ENCODE measurements at places on chromosomes 3 and 15.
A peak's percentile ranks its signal among the peaks of the same experiment; 100 is the strongest.

GRCh38 chr3:45381168-45381852 lies 7.1 kb upstream of the LARS2 start:
- no peak for DNase-seq

DNA sequence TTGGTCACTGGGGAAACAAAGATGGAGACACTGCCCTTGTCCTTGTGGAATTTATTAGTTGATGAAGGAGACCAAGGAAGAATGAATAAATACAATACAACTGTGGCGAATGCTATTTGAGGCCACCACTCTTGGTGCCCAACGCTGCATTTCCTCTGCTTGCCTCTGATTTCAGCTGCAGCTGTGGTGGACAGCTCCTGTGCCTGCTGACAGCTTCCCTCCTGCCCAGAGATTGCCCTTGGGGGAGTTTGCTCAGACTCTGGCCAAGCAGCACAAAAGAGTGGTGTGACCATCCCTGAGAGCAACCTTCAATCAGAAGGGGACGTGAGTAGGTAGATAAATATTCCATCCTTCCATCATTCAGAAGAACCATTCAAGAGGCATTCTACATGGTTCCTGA lies 64.6 kb upstream of the FHIT start:
- no peak for DNase-seq

- DNase-seq, result no peak
Measured at GRCh38 chr3:31996195-31996594, 14.6 kb downstream of the ZNF860 start.

- DNase-seq, result no peak
Measured at GRCh38 chr15:95812491-95812890, 518.0 kb upstream of the NR2F2 start.

GRCh38 chr15:90071220-90071807 lies 31.0 kb downstream of the IDH2 start:
- DNase-seq, result peak; percentile 83

- DNase-seq, result no peak
Measured at GRCh38 chr3:39541917-39542329, 74.4 kb downstream of the MOBP start.

- DNase-seq, result no peak
Measured at GRCh38 chr3:57586778-57587177, 10.4 kb downstream of the ARF4 start.

- no peak for DNase-seq
Measured at GRCh38 chr3:48642605-48643004, 7.3 kb upstream of the SLC26A6 start.

- DNase-seq, result no peak
Measured at GRCh38 chr3:100185847-100186246, 71.5 kb upstream of the FILIP1L start.

DNA sequence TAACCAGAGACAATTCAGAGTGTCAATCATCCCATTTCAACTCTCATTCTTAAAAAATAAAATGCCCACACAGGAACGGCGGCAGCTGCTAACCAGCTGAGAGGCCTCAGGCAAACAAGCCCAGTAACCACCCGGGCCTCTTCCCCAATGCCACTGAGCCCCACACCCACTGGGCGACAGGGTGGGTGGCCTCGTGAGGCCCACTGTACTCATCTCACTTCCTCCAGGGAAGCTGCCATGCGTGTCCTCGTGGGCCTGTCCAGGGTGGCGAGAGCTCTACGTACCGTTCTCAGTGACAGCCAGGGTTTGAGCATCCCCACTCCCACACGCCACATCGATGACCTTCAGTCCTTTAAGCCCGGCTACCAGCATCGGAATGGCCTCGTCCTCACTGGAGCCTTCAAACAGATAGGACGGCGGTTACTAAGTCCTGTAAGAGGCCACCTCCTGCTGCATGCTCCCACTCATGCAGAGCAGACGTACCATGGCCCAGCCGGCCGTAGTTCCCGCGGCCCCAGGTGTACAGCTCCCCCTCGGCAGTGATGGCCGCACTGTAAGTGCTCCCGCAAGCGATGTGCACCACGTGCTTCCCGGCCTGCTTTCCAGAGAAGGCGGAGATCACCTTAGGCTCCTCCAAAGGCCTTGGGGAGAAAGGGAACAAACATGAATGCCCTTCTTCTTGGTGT lies 56.5 kb downstream of the HERC2 start:
- no peak for DNase-seq

DNA sequence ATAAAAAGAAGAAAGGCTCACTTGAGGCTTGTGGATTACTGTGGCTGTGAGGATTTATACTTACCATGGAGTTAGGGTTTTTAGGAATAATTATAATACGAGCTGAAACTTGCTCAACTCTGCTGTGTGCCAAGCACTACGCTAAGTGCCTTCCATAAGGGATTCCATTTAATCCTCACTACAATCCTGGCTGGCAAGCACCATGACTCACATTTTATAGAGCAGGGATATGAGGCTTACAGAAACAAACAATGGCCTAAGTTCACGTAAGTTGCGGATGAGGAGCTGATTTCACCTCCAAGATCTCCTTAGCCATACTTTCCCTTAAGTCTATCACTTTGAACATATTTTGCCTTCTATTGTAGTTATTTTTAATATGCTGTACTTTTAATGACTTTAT lies 43.9 kb upstream of the ARL8B start:
- DNase-seq, result no peak

DNA sequence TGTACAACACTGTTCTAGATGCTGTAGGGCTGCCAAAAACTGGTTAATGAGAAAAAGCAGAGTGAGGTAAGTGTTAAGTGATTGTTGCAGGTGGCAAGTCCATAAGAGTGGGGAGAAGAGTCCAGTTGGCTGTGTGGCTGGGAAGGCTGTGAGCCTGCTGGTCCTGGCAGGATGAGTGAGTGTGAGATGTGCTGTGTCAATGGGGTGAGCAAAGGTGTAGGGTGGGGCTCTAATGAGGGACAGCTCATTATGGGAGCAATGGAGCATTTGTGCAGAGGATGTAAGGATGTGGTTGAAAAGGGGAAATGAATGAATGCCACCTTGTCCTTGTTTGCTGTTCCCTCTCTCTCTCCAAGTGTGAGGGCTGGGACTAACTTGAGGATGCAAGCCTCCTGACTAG lies 145.3 kb upstream of the ROPN1 start:
- no peak for DNase-seq

- no peak for DNase-seq
Measured at GRCh38 chr3:2372306-2372705, 273.6 kb downstream of the CNTN4 start.

GRCh38 chr15:101447168-101447533 lies 42.4 kb downstream of the PCSK6 start:
- DNase-seq, result no peak

DNA sequence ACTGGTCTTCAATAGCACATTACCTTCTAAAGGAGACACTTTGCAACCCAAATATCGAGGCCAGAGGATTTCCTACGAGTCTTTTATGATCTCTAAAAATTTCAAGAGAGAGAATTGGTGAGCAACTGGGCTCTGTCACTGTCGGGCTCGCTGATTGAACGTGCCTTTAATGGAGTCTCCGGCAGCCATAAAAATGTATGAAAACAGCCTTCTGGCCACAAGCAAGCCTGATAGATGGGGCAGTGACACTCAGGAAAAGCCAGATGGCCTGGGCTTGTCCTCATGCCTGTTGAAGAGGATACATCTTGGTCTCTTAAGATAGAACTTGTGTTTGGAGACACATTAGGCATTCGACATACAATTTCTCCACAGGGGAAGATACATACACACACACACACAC lies 419.5 kb upstream of the PROK2 start:
- DNase-seq, result no peak

DNA sequence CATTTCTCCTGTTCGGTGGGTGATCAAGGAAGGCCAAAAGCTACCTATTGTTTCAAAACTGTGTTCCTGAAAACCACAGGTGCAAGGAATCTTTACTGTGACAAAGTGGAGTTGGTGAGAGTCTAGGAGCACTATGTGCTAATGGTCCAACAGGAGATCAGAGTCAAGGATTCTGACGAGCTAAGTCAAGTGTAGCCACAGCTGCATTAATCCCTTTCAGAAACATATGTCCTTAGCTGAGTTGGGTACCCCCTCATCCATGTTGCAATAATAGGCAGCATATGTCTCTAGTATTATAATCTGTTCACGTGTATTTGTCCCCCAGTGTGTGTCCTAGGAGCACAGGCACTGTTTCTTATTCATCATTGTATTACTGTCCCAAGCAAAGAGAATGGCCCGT lies 1.7 kb downstream of the VPS39 start:
- DNase-seq, result no peak

DNA sequence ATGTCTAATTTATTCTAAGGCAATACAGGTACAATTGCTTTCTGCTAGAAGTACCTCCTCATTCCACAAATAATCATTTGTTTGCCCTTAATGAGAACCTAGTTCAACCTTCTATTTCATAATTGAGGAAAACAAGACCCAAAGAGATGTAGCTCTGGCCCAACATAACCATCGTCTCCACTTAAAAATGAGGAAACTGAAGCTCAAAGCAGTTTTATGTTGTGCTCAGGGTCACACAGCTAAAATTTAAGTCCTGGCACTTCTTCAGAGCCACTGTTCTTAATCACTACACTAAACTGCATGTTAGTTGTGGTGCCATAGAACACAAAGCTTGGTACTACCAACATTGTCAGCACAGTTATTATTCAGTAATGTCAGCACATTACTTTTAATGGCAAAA lies 108.0 kb downstream of the SERPINI1 start:
- no peak for DNase-seq

GRCh38 chr3:126078866-126079265 lies 5.1 kb downstream of the SLC41A3 start:
- DNase-seq, result no peak

DNA sequence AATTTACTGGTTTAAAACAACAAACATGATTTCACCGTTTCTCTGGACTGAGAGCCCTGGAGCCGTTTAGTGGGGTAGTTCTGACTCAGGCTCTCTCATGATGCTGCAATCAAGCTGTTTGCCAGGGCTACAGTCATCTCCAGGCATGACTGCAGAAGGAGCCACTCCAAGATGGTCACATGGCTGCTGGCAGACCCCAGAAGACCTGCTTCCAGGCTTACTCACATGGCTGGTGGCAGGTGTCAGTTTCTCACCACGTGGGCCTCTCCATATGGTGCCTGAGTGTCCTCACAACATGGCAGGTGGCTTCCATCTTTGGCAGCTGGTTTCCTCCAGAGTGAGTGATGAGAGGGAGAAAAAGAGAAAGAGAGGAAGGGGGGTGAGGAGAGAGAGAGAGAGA lies 378.3 kb upstream of the RGMA start:
- no peak for DNase-seq

GRCh38 chr15:81547521-81548132 lies 173.6 kb upstream of the TMC3 start:
- no peak for DNase-seq

- no peak for DNase-seq
Measured at GRCh38 chr15:30063835-30064546, 18.8 kb upstream of the GOLGA8J start.

DNA sequence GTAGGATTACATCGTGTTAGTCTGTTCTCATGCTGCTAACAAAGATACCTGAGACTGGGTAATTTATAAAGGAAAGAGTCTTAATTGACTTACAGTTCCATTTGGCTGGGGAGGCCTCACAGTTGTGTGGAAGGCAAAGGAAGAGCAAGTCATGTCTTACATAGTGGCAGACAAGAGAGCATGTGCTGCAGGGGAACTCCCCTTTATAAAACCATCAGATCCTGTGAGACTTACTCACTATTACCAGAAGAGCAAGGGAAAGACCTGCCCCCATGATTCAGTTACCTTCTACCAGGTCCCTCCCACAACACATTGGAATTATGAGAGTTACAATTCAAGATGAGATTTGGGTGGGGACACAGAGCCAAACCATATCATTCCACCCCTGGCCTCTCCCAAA lies 3.4 kb downstream of the SLC25A26 start:
- no peak for DNase-seq

DNA sequence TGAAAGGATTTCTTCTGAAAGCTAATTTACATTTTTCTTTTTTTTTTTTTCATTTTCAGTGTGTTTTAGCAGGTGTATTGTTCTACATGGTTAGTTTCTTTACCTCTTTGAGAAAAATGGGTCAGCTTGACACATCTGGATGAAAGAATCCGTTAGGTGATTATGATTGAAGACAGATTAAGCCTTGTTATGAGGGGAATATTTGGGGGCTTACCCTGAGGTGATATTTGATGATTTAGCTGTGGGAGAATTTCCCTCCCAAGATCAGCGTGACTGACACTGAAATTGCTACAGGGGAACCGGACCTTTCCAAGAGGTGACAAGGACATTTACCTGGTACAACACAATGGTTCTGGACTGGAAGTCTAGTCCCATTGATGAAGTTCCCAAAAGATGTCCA lies 147.5 kb downstream of the NFKBIZ start:
- no peak for DNase-seq

GRCh38 chr3:194245975-194246561 lies 105.1 kb downstream of the CPN2 start:
- DNase-seq, result no peak

- DNase-seq, result no peak
Measured at GRCh38 chr3:20066850-20067617, 26.8 kb downstream of the KAT2B start.

Measured in CD4-positive, alpha-beta T cell treated with Interleukin-15 for 4 hours (primary cell).